Thoracic aorta (tissue), 2 donors: ENCODE measurements at places on chromosomes 16 and 17.

DNA sequence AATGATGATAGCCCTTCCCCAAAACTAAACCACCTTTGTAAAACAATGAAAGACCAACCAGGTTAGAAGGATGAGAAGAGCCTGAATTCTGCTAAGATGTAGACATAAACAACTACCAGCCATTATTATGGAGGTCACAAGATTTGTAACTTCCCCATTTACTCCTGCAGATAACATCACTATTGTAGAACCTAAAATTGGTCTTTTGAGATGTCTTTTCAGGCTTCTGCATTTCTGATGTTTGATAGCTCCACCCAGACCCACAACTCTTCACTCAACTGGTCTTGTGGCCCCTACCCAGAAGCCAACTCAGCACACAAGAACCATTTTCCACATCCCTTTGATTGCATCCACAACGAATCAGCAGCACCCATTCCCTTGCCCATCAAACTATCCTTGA, 100.8 kb downstream of the TMEM132E start:
- DNase-seq, result no peak

GRCh38 chr17:73420897-73421296, 109.1 kb upstream of the CDC42EP4 start:
- no peak for DNase-seq

DNA sequence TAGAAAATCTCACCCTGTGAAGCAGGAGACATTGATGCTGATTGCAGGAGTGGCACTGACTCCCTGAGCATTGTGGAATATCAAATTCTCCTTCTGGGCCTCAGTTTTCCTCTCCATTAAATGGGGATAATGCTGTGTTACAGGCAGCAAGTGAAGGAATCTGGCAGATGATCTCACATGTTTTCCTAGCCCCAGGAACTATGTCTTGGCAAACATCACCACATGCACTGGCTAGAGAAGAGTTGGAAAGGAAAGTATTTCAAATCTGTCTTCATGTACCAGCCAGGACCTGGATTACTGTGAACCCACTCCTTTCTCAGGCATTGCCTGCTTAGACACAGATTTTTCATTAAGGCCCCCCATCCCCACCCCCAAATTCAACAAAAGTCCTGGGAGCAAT, 13.6 kb upstream of the CCL8 start:
- DNase-seq, result no peak

DNA sequence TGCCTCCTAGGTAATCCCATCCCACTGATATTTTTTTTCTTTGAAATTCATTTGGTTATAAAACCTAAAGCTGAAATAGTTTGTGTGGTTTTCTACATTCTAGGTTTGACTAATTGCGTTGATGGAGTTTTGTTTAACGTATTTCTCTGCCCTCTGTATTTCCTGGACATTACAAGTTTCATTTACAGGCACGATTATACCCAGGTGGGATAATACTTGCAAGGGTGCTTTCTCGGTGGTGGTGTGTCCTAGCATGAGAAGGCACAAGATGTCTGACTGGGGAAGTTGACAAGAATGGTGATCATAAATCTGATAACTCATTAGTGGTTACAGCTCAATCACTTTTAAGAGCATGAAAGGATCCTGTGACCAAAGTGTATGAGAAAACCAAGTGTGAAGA, 45.0 kb downstream of the DYNLRB2 start:
- DNase-seq, result no peak
